ENCODE measurements at places on chromosomes 12 and 14. TPM values are rescaled to one million over a fixed set of nuclear protein-coding genes. Genes with fewer than 3 reads are reported as not detected.

MUCL1 gene
- 15.4 TPM for total RNA-seq

CLEC4D gene
- 0.31 TPM for total RNA-seq

DNA sequence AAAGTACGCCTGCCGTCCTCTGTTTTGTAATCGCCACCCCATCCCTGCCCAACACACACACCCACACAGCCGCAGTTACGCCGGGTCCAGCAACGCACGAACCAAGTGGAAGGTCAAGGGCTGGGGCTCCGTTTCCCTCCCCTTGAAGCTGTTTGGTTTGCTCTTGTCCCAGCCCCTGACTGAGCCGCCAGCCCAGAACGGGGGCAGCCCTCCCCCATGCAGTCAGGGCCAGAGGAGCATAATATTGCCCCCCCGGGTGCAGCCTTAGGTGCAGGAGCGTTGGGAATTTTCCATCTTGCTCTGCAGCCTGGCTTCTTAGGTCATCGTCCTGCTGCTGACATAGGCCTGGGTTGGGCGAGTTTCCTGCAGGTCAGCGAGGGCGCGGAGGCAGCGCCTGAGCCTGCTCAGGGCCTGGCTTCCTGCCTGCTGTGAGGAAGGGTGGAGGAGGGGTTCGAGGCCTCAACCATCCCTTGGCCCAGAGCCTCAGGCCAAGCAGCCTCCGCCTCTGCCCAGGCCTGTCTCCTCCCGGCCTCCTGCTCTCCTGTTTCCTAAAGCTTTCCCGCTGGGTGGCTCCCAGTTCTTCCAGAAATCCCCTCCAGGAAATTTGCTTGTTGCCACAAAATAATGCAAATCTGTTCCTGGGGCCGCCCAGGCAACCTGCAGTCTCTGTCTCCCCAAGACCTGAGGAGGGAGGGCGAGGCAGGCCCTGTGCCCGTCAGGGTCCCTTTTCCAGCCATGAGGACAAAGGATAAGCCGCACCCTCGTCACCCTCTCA, 44.5 kb downstream of the PSMA6 start:
- DNase-seq = peak; percentile 45

DNA sequence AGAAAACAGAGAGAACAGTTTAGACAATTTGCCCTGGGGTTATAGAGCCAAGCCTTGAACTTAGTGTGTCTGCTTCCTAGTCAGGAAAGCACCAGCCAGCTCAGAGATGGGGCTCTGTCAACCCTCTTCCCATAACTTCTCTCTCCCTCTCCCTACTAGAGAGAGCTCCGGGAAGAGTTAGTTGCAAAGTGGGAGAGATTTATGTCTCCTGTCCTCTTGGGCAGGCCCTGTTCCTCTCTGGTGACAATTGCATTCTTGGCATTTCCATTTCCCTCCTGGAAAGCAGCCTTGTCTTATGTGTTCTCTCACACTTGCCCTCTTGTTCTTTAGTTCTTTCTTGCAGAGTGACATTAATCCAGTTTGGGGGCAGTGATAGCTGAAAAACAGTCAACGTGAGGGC, 42.1 kb upstream of the TUNAR start:
- DNase-seq = no peak
